Endothelial cell of umbilical vein (primary cell): ENCODE measurements at places on chromosomes 7 and 10.

DNA sequence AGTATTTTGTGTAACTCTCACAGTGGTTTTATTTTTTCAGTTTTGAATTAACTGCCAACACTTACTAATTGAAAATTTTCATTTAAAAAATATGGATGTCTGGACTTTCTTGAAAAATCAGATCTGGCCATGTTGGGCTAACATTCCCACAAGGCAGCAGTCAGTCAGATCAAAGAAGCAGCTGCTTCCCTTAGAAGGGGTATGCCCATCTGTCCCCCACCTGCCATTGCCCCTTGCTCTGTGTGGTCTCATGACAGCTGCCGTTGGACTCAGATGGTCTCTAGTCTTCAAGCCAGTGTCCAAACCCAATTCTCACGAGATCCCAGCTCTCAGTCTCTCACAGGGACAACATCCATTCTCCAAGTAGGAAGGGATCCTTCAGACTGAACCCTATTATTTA is 212.1 kb upstream of the GHITM start:
- no peak for DNase-seq

GRCh38 chr7:44720301-44720700 is 28.3 kb upstream of the ZMIZ2 start:
- no peak for DNase-seq

GRCh38 chr10:73509695-73510094 is 13.9 kb upstream of the PPP3CB start:
- no peak for DNase-seq

DNA sequence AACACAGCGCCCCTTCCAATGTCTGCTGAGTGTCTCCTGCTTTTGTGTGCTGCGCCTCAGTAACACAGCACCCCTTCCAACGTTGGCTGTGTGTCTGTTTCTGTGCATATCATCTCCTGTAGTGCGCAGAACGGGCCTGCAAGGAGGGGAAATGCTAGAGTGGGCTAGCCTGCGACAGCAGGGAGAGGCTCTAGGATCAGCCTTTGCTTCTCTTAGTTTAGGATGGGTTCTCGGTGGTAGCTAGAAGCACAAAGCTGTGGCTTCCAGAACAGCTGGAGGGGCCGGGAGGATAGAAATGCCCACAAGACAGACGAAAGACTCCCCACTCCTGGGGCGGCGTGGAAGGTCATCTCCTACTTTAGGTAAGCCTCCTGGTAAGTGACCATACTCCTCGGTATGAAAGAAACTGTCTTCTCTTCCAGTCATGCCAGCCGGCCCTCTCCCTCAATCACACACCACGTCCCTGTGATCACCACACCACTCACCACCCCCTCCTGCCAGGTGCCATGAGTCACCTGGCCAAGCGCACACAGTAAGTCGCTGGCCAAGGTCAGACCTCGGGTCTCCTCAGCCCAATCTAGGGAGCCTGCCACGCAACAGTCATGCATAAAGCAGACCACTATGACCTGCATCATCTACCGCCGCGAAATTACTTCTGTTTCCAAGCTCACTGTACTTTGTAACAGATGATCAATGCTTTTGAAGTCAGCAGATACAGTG is 4.8 kb downstream of the PITRM1 start:
- DNase-seq, result no peak

DNA sequence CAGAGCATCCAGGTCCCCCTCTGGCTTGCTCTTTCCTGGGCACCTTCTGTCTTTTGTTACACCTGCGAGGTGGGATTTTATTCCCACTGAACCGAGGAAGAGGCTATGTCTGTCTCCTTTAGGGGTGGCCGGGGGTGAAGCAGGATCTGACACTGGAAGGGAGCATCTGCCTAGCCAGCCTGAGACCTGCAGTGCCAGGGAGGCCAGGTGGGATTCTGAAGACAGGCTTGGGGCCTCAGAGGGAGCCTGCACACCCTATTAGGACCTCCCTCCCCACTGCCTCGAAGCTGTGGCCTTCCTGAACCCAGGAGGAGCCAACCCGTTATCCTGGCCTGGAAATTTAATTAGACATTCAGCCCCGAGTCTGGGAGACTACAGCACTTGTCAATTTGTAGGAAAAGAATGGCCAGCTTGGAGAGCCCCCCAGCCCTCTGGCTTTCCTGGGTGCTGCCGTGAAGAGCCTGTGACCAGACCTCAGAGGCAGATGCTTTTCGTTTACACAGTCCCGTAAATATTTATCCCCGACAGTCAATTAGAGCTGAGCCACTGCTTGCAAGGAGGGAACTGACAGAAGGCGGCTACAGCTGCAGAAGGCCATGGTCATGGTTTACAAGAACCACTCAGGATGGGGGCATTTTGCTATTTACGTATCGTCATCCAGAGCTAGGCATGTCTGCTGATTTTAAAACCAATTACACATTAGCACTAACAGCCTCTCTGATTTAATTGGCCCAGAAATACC is 19.7 kb downstream of the CHAT start:
- DNase-seq, result no peak

DNA sequence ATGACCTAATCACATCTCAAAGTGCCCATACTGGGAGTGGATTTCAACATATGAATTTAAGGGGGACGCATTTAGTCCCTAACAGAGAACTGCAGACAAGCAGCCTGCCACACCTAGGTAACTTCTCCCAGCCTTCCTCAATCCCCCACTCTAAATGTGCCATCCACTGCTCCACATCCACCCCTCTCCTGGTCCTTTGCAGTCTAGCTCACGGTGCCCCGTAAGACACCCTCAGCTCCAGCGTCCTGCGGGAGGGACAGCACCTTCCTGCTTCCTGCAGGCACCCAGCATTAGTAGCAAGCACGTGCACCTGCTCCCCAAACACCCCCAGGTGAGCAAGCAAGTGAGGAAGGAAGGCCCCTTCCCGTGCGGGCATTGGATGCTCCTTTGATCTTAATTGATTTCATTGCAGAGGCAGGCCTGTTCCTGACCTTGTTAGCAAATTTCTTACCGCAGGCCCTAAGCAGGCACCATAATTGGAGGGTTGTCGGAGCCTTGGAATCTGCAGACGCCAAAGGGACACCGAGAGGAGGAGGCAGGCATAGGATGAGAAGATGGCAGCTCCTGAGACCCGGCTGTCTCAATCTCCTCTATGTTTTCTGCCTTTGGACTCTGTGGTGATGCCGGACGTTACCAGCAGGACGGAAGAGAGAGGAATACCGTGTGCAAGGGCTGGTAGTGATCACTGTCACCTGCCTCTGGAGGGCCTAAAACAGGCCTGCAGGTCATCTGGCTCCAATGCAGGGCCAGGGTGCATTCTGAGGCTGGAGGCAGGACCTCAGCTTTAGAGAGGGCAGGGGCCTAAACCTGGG is 75.8 kb upstream of the CHST15 start:
- DNase-seq, result no peak

DNA sequence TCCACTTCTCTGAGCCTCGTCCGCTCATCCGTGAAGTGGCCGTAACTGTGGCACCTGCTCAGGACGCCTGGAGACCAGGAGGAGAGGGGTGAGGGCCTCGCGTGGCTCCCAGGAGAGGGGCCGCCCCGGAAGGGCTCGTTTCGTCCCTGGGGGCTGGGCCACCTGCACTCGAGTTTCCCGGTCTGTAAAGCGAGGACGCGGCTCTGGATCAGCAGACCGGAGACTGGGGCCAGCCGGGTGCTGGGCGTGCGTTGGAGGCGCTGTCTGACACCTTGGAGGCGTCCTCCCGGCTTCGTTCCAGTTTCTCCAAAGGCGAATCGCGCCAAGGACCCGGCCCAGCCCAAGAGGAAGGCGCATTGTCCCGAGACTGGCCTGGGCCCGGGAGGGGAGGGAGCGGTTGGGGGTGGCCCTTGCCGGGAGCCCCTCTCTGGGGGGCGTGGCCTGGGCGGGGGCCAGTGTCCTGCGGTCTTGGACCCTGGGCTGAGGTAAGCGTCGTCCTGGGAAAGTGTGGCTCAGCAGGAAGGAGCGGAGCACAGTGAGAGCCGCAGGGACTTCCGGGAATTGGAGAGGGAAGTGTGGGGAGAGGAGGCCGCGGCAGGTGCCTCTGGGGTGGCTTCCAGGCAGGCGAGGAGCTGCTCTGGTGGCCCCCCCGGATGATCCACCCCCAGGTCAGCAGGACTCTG is 89.6 kb downstream of the FOXL3 start:
- DNase-seq, result no peak

GRCh38 chr7:34659472-34660075 is 1.6 kb downstream of the NPSR1 start:
- no peak for DNase-seq

GRCh38 chr10:9869205-9869604 is 1148.5 kb upstream of the CELF2 start:
- DNase-seq, result no peak

GRCh38 chr10:8543361-8544056 is 489.0 kb downstream of the GATA3 start:
- no peak for DNase-seq

- no peak for DNase-seq
These were observed 6.2 kb downstream of the TET1 start for GRCh38 chr10:68566351-68566750.

- peak; percentile 66 for DNase-seq
These were observed 43.1 kb downstream of the MBL2 start for GRCh38 chr10:52729271-52730104.
